NK-92 treated with Interleukin-12 subunit alpha and Interleukin-12 subunit beta, amount 100 ng/mL, for 24 hours (cell line): ENCODE measurements at places on chromosomes 12 and 14.

DNA sequence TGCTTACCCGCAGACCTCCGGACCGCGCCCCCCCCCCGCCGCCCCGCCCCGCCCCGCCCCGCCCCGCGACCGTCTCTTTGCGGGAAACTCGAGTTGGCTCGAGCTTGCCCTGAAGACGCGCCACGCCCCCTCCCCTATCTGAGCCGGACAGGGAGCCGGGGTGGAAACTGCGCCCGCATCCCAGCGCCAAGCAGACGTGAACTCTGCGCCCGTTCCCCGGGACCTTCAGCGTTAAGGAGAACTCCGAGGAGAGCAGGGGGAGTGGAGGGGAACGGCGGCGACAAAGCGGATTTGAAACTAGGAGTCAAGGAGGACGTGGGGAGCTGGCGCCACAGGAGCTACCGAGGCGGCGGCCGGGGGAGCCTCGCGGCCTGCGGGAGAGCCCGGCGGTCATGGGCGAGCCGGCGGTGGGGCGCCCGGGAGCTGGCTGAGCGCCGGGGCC lies at the start of gene KCNK13:
Gene KCNK13 (plus strand): TSS at position 310 of the 442 bp plus-strand sequence. CDS start 212 bp downstream, outside the sequence.
- no peak for DNase-seq

DNA sequence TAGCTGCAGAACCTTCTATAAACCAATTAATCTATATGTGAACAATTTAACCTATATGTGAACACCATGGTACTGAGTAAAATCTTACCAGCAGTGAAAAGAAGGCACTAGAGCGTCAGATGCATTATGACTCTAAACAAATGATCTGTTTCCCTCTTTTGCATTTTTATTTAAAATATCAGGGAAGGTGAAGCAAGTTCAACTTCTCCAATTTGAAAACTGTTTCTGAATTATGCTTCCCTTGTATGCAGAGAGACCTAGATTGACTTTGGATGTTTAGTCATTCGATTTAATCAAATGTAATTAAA lies 80.9 kb downstream of the DAD1 start:
- no peak for DNase-seq

DNA sequence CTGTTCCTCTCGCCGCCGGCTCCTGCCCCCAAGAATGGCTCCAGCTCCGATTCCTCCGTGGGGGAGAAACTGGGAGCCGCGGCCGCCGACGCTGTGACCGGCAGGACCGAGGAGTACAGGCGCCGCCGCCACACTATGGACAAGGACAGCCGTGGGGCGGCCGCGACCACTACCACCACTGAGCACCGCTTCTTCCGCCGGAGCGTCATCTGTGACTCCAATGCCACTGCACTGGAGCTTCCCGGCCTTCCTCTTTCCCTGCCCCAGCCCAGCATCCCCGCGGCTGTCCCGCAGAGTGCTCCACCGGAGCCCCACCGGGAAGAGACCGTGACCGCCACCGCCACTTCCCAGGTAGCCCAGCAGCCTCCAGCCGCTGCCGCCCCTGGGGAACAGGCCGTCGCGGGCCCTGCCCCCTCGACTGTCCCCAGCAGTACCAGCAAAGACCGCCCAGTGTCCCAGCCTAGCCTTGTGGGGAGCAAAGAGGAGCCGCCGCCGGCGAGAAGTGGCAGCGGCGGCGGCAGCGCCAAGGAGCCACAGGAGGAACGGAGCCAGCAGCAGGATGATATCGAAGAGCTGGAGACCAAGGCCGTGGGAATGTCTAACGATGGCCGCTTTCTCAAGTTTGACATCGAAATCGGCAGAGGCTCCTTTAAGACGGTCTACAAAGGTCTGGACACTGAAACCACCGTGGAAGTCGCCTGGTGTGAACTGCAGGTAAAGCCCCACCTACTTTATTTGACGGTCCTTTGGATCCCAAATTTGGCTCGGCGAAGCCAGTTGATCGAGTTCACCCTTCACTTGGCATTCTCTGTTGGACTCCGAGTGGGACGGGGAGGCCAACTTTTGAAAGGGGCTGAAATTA lies 1.5 kb downstream of the WNK1 start:
- peak; percentile 25 for DNase-seq

- no peak for DNase-seq
Measured at GRCh38 chr12:129827102-129827865, 76.5 kb downstream of the TMEM132D start.

DNA sequence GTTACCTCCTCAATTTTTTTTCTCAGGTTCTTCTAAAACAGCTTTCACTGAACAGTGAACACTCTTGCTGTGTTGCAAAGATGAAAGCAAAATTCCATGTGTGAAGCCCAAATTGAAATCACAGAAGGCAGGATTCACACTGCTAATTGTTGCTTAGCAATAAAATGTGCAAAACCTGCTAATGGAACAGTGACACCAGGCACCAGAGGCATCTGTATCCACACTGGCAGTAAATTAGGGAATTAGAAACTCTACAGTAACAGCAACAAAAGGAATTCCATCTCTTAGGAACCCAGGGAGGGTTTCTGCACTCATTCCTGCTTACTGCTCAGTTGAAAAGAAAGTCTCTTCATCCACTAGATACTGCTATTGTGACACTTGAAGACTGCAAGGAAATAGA lies 202.3 kb downstream of the GXYLT1 start:
- no peak for DNase-seq

GRCh38 chr12:28938056-28938455 lies 211.0 kb upstream of the FAR2 start:
- DNase-seq: no peak

DNA sequence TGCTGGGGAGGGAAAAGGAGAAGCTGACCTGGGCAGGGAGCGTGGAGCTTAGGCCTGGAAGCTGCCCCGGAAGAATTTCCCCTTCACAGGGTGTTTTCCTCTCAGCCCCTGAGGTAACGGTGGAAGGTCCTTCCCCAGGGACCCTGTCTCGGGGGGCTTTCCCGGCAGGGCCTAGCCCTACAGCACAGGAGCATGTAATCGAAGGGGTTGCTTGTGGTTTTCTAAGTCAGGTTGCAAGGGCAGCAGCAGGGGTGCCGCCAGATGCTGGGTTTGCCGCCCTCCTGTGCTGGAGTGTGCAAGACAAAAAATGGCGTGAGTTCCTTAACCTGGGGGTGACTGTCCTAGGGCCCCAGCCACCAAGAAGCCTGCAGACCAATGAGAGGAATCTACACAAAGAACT lies 1.6 kb upstream of the KRT74 start:
- DNase-seq: no peak
